ENCODE measurements at places on chromosomes 12 and 14. TPM values are rescaled to one million over a fixed set of nuclear protein-coding genes. Genes with fewer than 3 reads are reported as not detected.

DNA sequence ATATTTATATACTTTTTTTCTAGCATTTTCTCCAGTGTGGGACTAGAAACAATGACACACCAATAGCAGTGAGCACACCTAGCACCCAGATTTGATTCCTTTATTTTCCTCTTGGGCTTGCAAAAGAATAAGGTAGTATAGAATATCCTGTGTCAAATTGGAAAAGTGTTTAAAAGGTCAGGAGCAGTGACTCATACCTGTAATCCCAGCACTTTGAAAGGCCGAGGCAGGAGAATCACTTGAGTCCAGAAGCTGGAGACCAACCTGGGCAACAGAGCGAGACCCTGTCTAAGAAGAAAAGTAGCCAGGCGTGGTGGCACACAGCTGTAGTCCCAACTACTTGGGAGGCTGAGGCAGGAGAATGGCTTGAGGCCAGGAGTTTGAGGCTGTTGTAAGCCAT, 53.8 kb upstream of the SGPP1 start:
- no peak for ATAC-seq

DNA sequence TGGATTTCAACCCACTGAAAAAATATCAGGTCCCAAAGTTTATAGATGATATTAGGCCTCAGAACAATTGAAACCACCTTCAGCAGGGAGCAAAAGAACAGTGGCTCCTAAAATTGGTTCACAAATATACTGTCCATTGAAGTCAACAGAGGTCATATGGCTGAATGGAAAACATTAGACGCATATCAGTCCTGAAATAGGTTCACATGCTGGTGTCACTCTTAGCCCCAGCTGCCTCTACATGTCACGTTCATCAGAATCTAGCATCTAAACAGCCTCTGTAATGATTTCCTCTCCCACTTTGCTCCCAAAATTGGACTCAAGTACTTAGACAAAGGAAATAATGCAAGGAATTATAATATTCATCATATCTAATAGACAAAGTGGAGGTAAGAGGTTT, 8.7 kb downstream of the FLRT2 start:
- ATAC-seq, result no peak

RNF212B gene
- not detected for total RNA-seq

CCDC177 gene
- total RNA-seq, result 3.3 TPM

KCNJ8 gene
- 1.5 TPM for total RNA-seq
